ENCODE measurements at places on chromosomes 2 and 18.

DNA sequence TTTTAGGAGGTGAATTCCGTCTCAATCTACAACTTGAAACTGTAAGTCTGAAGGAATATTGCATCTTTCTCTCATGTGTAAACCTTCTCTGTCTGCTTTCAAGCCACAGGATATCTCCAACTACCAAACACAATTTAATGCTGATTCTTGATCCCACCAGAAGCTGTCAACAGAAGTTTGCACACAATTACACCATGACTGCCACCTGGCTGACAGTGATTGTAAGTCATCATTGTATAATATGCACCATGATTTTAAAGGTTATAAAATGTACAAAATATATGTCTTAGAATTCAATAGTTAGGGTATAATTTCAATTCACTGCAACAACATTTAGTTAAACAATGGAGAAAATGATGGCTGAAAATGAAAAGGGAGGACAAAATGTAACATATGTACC, 18.4 kb downstream of the PREPL start:
- peak; percentile 14 for DNase-seq

DNA sequence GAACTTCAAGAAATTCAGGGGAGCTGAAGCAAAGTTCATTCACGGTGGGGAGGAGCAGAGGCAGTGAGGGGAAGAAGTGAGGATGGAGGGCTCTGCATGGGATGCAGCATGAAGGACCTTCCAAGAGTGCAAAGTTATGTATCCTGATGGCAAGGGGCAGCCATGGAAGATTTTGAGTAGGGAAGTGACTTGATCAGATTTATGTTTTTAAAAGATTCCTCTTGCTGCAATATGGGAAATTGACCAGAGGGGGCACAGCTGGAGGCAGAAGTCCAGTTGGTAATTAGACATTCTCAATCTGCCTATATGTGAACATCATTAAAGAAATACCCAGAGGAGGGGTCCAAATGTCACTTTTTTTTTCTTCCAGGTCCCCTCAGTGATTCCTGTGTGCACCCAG, 21.5 kb upstream of the ANXA4 start:
- DNase-seq: no peak

DNA sequence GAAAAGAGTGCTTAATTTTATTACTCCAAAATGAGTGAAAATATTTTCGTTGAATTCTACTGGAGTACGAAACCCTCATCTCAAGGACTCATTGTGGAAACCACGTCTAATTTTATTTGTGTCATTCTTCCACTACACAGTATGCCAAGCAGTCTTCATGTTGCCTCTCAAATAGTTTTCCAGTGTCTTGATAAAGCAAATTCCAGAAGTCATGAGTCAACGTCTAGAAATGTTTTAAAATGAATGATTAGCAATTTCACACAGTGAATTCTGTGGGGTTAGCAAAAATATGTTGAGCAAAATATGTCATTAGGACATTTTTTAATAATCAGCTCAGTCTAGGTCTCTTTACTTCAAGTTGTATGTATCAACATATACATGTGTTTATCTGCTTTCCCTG, 865.5 kb downstream of the DSC3 start:
- DNase-seq: no peak

DNA sequence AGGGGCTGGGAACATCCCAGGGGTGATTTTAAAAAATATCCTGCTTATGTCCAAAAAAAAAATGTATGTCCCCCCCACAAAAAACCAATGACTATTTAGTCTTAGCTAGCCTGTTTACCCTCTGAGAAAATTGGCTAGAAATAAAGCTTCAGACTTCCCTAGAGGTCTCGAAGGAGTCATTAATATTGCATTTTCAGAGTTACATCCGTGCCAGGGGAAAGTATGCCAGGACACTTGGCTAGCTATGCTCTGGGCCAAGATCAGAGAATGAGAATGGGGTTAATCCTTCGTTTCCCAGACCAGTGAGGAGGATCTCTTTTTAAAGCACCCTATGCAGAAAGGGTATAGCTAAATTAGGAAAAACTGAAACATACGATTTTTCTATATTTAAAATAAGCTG, 183.6 kb downstream of the MC4R start:
- DNase-seq: no peak

DNA sequence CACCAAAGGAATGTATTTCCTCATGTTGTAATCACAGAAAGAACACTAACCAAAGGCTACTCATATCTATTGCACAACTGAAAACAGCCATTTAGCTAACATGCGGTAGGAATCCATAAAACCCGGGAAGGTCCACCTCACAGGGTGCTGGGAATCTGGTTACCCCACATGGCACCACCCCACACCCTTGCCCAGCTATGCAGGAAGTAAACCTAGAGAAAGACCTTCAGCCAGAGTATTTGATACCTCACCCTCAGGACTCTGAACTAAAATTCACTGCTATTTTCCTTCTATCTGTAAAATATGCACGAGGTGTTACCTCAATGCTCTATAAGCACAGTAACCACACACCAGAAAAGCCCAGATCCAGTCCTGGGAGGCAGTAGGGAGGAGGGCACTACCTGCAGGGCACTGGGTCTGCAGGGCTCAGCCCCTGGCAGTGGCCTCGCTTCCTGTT, 45.8 kb downstream of the PTPN2 start:
- DNase-seq: no peak
